ENCODE measurements at places on chromosomes 16 and 17.

DNA sequence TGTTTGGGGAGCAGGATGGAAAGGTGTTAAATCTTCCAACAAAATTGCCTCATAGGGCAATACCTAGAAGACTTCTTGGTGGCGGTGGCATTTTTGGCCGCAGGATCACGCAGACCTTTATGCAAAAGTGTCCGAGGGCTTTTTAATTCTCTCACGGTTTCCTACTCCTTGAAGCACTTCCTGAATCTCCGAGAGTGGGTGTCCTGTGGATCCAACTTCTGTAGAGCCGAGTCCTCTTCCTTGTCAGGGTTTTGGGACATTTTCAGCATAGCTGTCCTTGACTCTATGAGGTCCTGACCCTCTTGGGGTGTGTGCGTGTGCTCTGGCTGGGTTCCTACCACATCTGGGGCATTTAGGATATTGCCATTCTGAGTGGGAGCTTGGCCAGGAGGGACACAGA, 31.7 kb downstream of the IL21R start:
- no peak for DNase-seq

DNA sequence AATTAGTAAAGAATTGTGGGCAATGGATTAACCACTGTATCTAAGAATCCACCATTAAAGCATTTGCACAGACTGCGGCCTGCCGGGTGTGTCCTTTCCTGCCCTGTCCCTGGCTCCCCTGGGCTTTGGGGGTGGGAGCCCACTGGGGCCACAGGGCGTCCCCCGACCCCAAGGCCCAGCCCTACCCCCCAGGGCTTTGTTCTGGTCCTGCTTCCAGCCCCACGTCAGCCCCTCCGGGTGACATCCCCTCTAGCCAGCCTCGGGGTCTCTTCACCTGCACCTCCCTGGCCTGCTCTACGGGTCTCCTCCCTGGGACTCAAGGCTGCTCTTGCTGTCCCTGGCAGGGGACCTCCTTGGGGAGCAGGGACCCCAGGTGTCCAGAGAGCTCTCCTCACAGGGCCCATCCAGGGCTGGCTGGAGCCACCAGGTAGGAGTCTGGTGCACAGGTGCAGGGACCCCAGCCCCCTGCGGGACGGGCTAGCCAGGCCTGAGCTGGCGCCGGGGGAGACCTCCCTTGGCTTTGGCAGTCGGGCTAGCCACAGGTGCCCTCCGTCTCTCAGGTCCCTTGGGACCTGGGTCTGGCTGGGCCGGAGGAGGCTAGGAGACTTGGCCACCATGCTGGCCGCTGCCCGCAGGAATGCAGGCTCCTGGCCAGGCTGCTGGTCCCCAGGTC, 6.4 kb upstream of the BAIAP3 start:
- DNase-seq = no peak

GRCh38 chr17:35433075-35433894, 985 bp upstream of the SLFN12 start:
- DNase-seq = peak; percentile 93

GRCh38 chr17:676060-676700, 38.5 kb downstream of the VPS53 start:
- no peak for DNase-seq

DNA sequence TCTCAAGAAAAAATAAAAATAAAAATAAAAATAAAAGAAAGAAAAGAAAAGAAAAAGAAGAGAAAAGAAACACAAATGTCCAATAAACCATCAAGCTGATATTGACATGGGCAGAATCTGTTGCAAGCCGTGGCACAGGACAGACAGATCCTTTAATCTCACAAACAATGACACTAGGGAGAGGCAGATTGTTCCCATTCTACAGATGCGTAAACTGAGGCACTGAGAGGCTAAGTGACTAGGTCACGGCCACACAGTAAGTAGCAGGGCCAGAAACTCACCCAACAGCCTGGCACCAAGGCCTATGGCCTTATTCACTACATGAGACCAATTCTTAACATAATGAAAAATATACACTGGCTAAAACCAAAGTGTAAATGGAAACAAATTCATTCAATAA, 28.3 kb upstream of the ZFP90 start:
- no peak for DNase-seq

Data from suppressor macrophage treated with lipopolysaccharide for 4 hours (primary cell).